ENCODE measurements at places on chromosomes 1 and 21. TPM values are rescaled to one million over a fixed set of nuclear protein-coding genes. Genes with fewer than 3 reads are reported as not detected.
A peak's percentile ranks its signal among the peaks of the same experiment; 100 is the strongest.

- DNase-seq = peak; percentile 23
Measured at GRCh38 chr1:244862354-244862698, 2.0 kb downstream of the HNRNPU start.

- no peak for DNase-seq
Measured at GRCh38 chr1:6294890-6295556, 34.1 kb upstream of the GPR153 start.

GRCh38 chr1:150507912-150508864 is at the start of gene ECM1:
ECM1 (plus strand) TSS chr1:150508109; CDS start chr1:150508210, 101 bp downstream.
- DNase-seq = peak; percentile 83

AKR7A3 gene
- total RNA-seq = 0.43 TPM

C1orf116 gene
- under 0.01 TPM for total RNA-seq

Data from fibroblast of villous mesenchyme (primary cell).